ENCODE measurements at places on chromosomes 1 and 21.

- no peak for DNase-seq
Observed at GRCh38 chr1:34784751-34785221, 3.8 kb downstream of the GJB3 start.

DNA sequence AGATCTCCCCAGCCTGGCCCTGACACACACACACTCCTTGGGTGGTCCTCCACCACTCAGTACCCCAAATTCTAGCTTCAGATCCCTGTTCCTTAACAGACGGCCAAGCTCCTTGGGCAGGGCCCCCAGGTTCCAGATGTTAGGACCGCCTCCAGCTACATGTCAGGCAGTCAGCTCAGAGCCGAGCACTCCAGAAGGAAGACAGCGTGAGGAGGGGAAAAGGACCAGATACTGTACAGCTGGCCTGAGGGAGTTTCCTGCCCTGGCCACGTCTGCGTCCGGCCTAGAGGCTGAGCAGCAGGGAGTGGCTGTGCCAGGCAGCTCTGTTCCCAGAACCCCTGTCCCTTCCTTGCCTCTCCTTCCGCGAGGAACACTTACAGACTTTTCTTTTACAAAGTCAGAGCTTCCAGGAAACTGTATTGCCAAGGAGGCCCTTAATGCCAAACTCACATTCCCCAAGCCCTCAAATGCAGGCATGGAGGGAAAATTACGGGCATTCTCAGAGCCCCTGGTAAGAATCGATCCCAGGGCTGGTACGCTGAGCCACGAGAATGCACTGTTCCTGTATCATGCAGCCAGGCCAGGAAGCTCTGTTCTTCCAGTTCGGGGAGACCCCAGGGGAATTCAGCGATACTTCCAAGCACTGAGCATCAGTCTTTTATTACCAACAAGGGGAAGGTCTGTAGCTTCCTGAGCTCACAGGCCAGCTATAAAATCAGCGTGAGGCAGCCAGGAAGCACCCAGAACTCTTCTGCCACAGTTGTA, 45.2 kb upstream of the CNTN2 start:
- DNase-seq, result no peak

DNA sequence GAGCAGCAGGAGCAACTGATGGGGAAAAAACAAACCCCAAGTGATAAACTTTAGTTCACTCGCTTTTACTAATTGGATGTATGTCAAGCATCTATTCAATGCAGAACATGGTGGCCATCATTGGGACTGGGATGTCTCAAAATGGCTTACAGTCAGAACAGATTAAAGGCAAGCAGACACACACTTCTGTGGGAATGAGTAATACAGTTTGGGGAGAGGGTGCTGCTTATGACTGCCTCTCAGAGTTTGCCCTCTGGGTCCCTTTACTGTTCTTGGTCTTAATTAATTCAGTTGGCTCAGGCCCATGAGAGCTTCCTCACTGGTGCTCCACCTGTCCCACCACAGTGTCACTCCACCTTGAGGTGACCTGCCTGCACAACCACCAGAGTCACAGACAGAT, 119.5 kb downstream of the TBX19 start:
- no peak for DNase-seq

DNA sequence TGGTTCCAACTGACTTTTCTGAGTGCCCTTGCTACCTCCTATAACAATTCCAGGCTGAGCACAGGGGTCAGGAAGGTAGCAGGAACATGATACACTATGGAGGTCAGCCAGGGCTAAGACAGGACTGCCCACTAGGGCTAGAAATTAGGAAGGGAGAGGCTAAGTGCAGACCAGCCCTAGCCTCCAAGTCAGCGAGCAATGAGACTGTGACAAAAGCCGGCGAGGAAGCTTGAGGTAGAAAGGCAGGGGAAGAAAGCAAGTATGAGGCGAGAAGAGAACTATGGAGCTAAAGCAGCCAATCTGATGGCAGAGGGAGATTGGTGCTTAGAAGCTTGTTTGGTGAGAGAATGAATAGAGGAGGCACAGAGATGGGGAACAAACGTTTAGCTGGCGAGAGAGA, 4.7 kb downstream of the UROD start:
- no peak for DNase-seq

- DNase-seq, result no peak
Observed at GRCh38 chr1:219731771-219732170, 118.9 kb upstream of the ZC3H11B start.

GRCh38 chr21:15850645-15851044, 120.9 kb downstream of the USP25 start:
- peak; percentile 51 for DNase-seq

Data from fibroblast of upper back skin (primary cell).